NCI-H510A treated with DMSO at 0.1 percent for 48 hours (cell line): ENCODE measurements at places on chromosomes 12 and 14.

DNA sequence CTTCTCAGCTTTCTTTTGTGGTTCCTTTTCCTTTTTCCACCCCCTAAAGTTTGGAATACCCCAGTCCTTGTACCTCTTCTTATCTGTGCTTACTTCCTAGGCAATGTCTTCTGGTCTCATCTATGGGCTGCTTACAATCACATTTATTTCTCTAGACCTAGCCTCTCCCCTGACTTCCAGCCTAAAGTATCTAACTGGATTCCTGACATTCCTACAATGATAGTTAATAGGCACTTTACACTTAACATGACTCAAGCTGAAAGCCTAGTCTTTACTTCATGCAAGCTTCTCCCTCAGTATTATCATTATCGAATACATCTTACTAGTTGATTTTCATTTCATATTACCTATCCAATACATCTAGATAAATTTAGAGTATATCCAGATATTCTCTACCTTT lies 21.2 kb downstream of the CLECL1 start:
- DNase-seq = no peak

- no peak for DNase-seq
These were observed 501.1 kb downstream of the VRK1 start for GRCh38 chr14:97298331-97298730.

- no peak for DNase-seq
These were observed 209.1 kb downstream of the NUBPL start for GRCh38 chr14:31770271-31770670.

GRCh38 chr12:47711448-47711847 lies 5.6 kb upstream of the RPAP3 start:
- DNase-seq = no peak

DNA sequence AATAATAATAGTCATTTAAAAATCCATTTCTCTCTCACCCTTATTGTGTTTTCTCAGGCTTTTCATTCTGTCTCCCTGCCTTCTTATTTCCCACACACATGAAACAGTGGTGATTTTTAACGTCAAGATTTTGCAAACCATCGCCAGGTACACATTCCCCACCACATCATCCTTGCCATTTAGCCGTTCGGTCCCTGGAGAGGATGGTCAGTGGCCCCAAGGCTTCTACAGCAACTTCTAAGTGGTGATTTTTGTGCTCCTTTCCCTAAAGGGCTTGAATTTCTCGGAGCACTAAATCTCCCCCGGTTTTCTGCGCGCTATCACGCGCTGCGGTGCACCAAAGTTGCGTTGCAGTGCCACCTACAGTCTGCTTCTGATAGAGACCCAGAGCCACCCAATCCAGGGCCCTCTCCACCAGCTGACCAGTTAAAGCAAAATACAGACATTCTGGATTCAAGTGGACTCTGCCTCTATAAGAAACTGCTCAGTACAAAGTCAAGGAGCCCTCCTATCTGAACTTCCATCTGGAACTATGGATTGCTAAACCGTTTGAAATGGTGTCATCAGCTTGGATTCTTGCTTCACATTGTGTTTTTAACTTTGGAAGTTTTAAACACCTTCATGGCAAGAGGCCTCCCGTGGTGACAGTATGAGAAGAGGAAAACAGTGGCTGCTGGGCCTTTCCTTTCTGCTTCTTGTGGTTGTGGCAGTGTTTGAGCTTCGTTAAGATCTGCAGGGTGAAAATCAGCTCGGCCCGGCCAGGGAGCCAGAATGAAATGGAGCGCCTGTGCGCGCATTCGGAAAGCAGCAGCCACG lies 234.0 kb downstream of the SPTSSA start:
- DNase-seq = peak; percentile 79

DNA sequence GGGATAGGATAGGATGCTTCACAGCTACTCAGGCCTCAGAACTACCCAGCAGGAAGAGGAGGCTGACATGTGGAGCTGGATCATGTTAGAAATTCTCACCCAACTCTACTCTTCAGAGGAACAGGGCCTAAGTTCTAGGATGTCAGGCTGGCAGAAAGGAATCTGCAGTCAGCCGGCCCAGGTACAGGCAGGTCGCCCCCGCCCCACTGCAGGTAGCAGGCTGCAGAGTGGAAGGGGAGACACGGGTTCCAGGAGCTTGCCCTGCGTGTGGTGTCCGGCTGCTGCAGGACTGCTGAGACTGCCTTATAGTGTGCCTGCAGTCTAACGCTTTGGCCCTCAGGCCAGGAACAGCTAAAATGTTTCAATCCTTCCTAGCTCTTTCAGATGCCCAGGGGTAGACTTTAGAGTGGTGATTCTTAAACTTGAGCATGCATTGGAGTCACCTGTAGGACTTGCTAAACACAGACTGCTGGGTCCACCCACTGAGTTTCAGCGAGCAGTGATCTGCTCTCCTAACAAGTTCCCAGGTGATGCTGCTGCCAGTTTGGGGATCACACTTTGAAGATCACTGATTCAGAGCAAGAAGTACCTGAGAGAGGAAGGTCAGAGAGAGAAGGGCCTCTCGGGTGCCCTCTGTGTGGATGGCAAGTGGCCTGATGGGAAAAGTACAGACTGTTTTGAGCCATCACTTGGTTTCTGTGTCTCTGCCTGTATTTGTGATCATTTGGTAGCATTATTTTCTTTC lies 153.6 kb downstream of the PPM1H start:
- DNase-seq = no peak

GRCh38 chr14:93304771-93305170 lies 28.1 kb downstream of the BTBD7 start:
- no peak for DNase-seq

GRCh38 chr12:58583940-58584339 lies 336.4 kb downstream of the LRIG3 start:
- DNase-seq = no peak
